ENCODE measurements at places on chromosomes 1 and 21.

- no peak for DNase-seq
Observed at GRCh38 chr1:178609015-178609414, 96.1 kb downstream of the TEX35 start.

DNA sequence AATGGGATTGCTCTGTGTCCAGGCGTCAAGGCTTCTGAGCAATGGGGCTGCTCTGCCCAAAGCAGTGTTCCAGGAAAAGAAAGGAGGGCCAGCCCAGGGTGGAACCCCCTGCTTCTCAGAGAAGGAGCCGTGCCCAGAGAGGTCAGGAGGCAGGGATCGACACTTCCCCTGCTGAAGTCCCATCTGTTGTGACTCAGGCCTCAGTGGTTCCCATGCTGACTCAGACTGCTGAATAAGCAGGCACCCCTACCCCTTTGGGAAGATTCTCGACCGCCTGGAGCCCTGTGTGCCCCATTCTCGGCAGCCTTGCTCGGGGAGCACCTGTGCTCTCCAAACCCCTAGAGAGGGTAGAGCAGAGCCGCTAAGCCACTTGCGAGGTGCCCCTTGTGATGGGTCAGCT is 23.9 kb downstream of the PKP1 start:
- no peak for DNase-seq

- DNase-seq: no peak
Observed at GRCh38 chr1:221419513-221420095, 322.3 kb downstream of the DUSP10 start.

DNA sequence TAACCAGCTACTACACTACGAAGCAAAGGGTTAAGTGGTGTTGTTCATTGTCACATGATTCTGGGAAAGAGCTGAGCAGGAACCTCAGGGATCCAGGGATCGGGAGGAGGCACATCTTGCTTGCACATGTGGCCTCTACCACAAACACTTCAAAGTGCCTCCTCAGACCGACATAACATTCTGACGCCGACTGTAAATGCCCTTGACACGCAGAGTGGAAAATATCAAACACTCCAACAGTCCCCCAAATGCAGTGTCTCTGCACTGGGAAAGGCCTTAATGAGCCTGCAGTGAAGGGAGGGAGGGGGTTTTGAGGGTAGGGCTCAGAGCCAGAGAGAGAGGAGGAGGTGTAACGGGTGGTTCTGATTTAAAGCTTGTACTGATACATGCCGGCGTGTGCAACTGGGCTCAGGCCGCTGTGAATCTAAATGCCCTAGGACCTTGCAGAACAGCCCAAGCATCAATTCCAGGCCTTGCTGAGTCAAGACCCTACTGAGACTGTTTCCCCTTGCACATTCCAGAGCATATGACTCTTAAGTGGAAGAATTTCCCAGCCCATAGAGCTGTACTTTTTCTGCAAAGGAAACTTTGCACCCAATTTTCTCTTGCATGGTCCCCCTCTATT is 163.7 kb downstream of the NTMT2 start:
- DNase-seq: no peak

DNA sequence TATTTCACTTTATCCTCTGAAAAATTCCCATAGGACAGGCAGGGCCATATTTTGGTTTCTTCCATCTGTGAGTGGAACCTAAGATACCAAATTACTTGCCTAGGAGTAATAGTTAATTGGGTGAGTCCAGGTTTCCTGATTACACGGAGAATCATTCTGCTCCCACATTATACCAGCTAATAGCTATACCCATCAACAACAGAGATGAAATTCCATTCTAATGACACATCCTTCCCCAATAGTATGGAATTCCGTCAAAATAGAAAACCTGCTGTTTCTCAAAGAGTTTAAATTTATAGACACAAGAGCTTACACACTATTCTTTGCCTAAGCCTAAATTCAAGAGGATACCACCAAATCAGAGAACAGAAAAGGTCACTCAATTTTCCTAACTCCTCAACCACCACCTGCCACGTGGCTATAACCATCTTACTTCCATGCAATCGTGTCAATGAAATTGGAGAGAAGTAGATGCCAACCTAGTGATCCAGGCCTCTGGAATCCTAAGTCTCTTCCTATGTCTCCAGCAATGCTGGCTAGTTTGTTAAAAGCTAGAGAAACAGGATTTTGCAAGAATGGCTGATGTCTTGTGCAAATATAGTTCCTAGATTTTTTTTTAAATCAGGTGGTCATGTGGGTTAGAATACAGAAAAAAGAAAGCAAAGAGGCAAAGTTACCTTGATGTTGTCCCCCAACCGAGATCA is 6.2 kb downstream of the PPT1 start:
- no peak for DNase-seq

DNA sequence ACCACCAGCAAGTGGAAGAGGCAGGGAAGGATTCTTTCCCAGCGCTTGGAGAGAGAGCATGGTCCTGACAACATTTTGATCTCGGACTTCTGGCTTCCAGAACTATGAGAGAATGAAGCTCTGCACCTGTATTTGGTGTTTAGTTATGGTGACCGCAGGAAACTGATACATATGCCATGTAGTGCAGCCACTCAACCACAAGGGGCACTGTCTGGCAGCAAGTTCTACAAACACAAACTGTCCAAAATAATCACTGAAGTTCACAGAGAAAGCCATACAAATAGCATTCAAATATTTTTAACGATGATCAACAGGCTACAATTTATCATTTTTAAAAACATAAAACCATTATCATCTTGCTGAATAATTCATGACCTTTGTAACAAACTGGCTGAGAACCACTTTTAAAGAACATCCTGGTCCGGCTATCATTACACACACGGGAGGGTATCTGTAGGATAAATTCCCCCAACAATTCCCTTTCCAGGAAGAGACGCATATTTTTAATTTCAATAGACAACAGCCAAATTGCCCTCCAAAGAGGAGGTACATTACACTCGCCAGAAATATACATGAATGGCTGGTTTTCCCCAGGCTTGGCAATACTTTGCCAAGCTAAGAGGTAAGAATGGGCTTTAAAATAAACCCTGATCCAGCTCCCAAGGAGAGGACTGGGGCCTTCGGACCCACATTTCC is 9.2 kb upstream of the CBR3 start:
- DNase-seq: peak; percentile 49

- no peak for DNase-seq
Observed at GRCh38 chr1:39898648-39899603, 2.8 kb downstream of the MYCL start.

DNA sequence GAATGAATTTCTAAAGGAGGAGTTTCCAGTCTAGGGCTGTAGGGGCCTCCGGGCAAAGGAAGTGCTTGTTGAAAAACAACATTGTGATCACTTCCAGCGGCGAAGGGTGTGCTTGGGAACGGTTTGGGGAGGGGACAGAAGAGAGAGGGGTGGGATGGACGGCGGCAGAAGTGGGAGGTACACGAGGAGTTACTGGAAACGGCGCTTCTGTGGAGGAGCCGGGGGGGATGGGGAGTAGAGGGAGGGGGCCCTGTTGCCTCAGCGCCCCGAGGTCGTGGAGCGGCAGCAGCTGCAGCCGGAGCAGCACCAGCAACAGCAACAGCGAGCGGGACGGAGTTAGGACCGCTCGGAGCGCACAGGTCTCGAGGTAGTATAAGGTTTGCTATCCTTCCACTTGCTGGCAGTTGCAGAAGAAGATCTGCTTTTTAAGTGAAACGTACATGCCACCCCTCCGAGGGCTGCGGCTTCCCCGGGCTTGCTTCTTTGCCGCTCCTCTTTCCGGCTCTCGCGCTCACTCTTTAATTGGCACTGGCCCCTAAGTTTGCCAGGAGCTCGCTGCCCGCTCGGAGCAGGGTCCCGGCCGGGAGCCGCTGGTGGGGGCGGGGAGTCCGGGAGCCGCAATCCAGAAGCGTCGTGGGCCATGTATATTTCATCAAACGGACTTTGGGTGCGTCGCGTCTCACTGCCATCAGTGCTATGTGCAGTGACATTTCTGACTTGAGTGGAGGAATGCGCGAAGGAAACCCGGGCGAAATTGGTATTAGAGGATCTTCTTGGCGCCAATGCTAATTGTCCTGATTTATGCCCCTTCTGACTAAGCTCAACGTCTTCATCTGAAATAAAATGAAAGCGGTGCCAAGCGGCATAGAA is 771 bp upstream of the NTNG1 start:
- no peak for DNase-seq

DNA sequence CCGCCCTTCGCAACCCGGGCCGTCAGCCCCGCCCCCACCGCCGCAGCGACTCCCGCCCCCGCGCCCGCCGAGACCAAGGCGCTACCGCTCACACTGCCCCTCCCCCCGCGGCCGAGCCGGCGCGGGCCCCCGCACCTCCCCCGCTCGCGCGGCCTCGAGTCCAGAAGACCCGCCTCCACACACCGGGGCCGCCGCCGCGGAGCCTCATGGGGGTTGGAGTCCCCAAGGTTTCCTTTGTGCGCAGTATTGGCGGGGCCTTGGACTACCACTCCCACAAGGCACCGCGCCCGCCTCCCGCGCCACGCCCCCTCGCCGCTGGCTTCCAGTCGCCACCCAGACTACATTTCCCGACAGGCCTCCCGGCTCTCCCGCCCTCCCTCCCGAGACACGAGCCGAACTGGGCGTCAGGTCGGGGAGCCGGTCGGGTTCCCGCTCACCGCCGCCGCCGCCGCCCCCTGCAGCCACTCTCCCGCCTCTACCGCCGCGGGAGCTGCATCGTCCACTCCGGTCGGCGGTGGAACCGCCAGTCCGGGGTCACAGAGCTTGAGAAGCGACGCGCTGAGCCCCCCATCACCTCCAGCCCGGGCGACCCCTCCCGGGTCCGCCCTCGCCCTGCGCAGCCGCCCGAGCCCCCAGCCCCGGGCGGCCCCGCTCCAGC is at the start of gene PHF13:
TSS of gene PHF13 (plus strand) at position 371 of the 658 bp plus-strand sequence. CDS start 336 bp downstream, outside the sequence.
- DNase-seq: peak; percentile 99

DNA sequence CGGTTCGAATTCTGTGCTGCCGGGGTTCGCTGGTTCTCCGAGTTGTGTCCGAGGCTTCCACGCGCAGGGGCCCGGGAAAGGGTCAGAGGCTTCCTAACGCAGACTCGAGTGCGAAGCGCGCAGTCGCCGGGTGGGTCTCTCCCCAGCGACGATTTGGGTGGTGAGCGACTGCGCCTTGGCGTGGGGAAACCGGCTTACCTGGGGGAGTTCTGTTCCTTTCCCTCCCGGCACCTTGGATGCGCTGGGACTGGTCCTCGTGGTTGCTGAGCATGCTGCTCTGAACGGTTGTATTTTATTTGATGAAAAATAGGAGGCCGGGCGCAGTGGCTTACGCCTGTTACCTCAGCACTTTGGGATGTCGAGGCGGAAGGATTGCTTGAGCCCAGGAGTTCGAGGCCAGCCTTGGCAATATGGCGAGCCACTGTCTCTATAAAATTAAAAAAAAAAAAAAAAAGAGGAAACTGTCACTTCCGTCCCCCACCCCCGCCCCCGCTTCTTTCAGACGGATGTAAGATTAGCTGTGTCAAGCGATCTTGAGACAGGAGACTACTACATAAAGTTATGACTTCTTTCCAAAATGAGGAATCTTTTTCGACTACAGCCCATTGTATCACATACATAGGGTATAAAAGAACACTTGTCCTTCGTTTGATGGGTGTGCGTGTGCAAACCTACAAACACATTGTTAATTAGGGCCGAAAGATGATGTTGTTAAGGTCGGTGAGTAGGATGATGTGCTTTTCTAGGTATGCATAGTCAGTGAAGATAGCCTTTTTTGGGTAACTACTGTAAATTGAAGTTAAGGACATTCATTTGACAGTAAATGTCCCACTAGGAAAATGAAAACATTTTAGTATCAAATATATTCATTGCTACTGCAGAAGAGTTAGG is at the start of gene CCDC18:
TSS of gene CCDC18 (plus strand) at position 2 of the 891 bp plus-strand sequence. CDS start 2,638 bp downstream, outside the sequence.
- peak; percentile 16 for DNase-seq

- no peak for DNase-seq
Observed at GRCh38 chr1:99252630-99253029, 11.7 kb upstream of the PLPPR4 start.

DNA sequence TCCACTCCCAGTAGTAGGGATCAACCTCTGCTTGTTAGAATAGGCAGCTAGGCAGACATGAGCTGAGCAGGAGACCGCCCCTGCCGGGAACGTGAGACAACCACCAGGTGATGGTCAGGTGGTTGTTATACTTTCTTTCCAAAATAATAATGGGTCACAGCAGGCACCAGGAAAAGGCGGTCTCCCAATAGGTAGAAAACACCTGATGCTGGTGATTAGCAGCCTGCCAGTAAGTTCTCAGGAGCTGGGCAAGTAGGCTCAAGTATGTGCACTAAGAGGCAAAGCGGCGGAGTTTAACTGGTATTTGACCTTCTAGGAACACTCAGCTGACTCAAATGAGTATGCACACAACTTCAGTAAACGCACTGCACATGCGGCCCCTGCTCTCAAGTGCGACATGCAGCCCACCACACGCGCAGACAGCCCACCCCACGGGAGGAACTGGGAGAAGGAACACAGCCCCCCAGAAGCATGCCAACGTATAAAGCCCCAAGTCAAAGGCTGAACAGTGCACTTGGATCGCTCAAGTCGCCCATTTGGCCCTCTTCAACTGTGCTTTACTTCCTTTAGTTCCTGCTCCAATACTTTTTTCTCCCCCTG is 80.0 kb downstream of the DESI2 start:
- DNase-seq: no peak

- no peak for DNase-seq
Observed at GRCh38 chr1:234725177-234726132, 115.5 kb upstream of the IRF2BP2 start.
